ENCODE measurements at places on chromosomes 11 and 22. TPM values are rescaled to one million over a fixed set of nuclear protein-coding genes. Genes with fewer than 3 reads are reported as not detected.

Gene CCND1
- 3.3 TPM for total RNA-seq

GRCh38 chr11:122653916-122654585, 1.5 kb upstream of the UBASH3B start:
- no peak for DNase-seq

Gene NPAS4
- not detected for total RNA-seq

- DNase-seq: no peak
Observed at GRCh38 chr11:16792426-16792825, 54.0 kb downstream of the C11orf58 start.

DNA sequence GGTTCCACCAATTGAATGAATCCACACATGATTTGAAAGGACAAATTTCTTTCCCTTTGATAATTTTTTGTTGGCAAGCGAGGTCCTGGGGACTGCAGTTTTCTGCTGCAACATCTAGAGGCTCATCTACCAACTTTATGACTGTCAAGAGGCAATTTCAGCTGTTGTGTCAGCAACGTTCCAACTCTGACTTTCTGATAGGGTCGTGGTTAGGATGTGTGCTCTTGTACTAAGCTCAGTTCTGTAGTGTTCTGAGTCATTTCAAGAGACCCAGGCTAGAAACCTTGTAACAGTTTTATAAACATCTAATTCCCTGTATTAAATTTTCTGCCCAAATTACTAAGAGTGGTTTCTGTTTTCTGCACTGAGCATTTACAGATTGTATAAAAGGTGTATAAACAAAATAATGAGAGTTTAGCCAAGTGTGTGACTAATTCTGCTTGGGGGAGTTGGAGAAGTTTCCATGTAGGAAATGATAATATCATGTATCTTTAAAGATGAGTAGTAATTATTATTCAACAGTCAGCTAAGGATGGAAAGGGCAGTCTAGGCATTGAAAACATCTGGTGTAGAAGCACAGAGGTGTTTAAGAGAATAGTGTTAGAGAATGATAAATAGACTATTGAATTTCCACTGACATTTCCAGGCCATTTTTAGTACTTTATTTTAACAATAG, 72.2 kb downstream of the RBMXL2 start:
- no peak for DNase-seq

Gene NAT10
- 55.0 TPM for total RNA-seq

- DNase-seq: no peak
Observed at GRCh38 chr11:72738199-72739141, 13.7 kb downstream of the ARAP1 start.

DNA sequence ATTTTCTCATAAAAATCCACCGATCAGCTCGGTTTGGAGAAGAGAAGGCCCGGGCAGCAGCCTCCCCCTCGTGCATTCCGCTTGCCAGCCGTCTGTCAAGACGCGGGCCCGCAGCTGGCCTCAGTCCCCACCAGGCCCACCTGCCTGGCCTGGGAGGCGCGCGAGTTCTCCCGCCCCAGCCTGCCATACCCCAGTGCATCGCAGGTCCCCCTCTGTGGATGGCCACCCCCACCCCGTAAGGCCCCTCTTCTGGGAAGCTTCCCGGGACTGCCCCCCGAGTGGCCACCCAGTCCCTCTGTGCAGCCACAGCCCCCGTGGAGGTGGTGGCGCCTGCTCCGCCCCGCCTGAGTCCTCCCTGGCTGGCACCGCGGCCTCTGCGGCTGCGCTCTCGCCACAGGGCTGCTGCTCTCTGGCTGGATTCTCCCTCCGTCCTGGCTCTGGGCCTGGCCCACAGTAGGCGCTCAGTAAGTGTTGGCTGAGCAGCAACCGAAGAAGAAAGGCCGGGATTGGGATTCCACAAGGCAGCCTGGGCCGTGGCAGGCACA, 74.0 kb upstream of the TCF20 start:
- no peak for DNase-seq

Gene CD6
- total RNA-seq: 594 TPM

DNA sequence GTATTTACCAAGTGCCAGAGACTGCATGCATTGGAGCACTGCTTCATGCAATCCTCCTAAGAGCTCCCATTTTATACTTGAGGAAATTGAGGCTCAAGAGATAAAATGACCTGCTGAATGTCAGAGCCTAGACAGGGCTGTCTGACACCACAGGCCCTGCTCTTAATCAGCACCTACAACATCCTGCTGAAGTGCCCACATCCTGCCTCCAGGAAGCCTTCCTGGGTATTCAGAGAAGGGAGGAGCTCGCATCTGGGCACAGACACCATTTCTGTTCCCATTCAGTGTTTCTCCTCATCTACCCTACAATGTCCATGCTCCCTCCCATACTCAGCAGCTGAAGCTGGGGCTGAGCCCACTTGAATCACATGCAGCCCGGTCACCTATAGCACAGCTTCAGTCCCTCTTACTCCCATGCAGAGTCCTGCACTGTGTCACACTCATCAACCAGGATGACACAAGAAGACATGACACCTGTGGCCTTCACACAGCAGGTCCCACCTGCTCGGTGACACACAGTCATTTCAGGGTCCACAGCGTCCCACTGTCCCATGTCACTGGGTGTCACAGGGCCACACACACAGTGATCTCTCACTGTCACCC, 53.1 kb downstream of the PDE2A start:
- no peak for DNase-seq

DNA sequence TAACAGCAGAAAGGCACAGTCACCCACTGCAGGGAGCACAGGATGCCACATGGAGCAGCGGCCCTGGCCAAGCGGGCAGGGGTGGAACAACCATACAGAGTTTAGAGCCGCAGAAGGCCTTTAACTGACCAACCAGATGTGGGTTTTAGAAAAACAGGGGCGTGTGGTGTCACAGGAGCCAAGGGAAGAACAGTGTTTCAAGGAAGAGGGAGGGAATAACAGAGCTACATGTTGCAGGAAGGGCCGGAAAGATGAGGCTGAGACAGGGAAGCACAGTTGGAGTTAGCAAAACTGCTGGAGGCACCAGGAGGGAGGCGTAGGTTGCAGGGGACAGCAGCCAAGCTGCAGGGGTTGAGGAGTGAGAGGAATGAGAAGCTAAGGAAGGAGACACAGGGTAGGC, 7.8 kb upstream of the NAA40 start:
- DNase-seq: no peak

DNA sequence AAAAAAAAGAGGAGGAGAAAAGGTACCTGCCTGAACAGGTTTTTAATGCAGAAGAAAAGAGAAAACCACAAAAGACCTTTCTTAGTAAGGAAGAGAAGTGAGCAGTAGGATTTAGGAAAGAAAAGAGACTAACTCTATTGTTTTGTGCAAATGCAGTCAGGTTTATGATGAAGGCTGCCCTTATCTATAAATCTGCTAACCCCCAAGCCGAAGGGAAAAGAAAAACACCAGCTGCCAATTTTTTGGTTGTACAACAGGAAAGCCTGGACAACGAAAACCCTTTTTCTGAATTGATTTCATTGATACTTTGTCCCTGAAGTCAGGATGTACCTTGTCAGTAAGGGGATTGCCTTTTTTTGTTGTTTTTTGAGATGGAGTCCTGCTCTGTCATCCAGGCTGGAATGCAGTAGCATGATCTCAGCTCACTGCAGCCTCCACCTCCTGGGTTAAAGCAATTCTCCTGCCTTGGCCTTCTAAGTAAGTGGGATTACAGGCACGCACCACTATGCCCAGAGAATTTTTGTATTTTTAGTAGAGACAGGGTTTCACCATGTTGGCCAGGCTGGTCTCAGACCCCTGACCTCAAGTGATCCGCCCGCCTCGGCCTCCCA, 21.2 kb downstream of the POLD4 start:
- DNase-seq: no peak

GRCh38 chr11:83033972-83034672, 37.6 kb downstream of the RAB30 start:
- no peak for DNase-seq

DNA sequence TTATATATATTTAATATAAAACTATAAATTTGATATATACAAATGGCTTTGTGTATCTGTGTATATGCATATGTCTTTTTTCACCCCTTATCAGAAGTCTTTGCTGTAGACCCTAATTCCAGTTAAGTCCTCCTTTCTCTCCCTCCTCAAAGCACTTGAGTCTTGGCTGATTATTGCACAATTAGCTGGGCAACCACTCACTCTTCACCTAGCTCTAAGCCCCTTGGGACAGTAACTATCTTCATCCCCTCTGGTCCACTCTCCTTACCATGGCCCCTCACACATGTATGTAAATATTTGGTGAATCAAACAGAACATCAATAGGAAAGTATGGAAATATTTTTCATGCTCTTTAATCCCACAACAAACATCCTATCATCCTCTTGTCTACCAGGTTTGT, 909 bp upstream of the OR5B21 start:
- no peak for DNase-seq

- DNase-seq: no peak
Observed at GRCh38 chr22:19868773-19869471, 14.2 kb upstream of the GNB1L start.

- DNase-seq: no peak
Observed at GRCh38 chr11:127027000-127027399, 26.4 kb upstream of the KIRREL3 start.

Gene MAPK8IP1
- 1.8 TPM for total RNA-seq

DNA sequence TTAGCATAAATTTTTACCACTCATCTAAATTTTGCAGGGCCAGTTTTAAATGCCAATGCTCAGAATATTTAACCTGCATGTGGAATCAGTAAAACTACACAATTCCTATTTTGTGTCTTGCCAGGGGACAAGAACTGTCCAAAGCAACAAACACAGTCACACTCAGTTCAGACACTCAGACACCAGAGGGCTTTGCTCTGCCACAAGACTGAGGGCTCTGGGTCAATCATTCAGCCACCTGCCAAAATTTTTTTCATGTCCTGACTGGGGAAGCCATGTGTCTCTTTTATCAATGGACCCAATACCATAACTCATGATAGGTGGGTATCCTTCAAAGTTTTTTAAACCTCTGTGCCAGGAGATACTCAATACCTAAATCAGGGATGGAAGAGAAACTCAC, 304.0 kb upstream of the ANO3 start:
- no peak for DNase-seq

DNA sequence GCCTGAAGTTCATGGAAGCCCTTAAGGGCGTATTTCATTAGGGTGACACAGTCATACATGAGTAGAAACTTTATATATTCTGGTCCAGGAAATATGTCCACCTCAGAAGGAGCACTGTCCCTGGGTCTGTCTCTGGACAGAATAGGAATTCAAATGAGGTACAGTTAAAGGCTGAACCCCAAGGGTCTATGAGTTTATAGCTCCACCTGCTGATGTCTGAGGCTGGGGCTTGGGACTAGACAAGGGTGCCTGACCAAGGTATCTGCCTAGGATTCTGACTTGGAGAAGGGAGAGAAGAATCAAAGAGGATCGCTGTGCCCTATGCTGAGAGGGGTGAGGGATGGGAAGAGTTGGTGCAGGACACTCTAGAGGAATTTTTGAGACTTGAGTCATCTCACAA, 14.9 kb downstream of the HEPHL1 start:
- no peak for DNase-seq

DNA sequence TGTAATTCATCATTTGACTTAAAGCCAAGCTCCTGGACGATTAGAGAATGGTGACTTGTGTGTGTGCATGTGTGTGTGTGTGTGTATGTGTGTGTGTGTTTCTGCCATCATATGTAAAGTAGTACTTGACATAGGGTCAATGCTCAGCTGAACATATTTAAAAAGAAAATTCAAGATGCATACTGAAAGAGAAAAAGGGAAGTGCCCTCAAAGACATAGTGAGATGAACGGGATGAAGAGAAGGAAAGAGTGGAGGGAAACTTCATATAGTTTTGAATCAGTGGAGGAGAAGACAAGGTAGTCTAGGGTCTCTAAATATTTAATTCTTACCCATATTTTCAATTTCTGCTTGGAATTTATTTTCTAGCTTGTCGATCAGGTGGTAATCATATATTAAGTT, 4.0 kb downstream of the TCN1 start:
- no peak for DNase-seq

Gene ELMOD1
- total RNA-seq: not detected

DNA sequence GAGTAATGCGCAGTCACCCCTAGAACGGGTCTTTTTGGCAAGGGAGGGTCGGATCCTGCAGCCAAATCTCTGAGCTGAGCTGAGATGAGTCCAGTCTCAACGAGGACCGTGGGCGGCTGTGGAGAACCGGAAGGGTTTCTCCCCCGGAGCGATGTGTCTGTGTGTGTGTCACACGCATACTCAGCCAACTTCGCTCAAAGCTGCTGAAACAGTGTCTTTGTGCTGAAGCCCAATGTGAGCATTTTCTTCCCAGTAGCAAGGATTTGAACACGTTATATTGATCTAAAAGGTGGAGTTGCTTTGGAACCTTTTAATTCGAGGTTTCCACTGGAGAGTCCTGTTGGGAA, 1.4 kb upstream of the CELSR1 start:
- DNase-seq: no peak

GRCh38 chr11:2805388-2806056, 80.1 kb downstream of the CDKN1C start:
- DNase-seq: no peak

DNA sequence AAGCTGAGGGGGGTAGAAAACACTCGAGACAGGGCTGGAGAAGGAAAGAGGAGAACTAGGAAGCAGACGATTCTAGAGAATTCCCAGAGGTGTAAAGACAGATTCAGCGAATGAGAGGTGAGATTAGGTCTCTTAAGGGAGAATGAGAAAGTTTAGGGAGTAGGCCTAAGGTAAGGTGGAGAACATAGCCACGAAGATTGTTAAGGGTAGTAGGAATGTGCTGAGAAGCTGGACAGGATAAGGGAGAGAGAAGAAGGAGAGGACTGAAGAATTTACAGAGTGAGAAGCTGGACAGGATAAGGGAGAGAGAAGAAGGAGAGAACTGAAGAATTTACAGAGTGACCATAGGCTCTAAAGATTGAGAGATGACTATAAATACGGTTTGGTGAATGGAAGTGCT, 908 bp downstream of the PPME1 start:
- no peak for DNase-seq

GRCh38 chr22:28819253-28820096, 19.1 kb upstream of the XBP1 start:
- DNase-seq: no peak

Gene TMPRSS5
- 0.86 TPM for total RNA-seq

Gene C11orf16
- not detected for total RNA-seq

- DNase-seq: no peak
Observed at GRCh38 chr11:62539238-62539925, 7.2 kb downstream of the AHNAK start.

DNA sequence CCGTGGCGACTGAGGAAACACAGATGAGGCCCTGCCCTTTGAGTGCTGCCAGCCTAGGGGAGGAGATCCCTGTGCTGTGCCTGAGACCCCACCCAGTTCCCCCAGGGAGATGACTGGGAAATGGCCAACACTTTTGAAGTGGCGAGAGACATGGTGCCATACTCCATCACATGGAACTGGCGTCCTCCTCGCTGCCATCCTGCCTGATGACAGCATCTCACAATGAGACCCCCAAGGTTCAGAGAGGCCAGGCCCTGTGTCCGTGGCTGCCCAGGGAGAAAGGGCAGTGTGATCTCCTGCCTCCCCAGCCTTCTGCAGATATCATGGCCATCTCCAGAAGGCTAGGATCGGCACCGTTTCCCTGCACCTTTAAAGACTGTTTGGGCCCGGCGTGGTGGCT, 31.1 kb downstream of the FAM83F start:
- DNase-seq: no peak

Gene UPK3A
- not detected for total RNA-seq

GRCh38 chr11:114399490-114400215, 658 bp downstream of the C11orf71 start:
- no peak for DNase-seq

Data from T-cell (primary cell).